ENCODE measurements at places on chromosomes 6 and 20.

DNA sequence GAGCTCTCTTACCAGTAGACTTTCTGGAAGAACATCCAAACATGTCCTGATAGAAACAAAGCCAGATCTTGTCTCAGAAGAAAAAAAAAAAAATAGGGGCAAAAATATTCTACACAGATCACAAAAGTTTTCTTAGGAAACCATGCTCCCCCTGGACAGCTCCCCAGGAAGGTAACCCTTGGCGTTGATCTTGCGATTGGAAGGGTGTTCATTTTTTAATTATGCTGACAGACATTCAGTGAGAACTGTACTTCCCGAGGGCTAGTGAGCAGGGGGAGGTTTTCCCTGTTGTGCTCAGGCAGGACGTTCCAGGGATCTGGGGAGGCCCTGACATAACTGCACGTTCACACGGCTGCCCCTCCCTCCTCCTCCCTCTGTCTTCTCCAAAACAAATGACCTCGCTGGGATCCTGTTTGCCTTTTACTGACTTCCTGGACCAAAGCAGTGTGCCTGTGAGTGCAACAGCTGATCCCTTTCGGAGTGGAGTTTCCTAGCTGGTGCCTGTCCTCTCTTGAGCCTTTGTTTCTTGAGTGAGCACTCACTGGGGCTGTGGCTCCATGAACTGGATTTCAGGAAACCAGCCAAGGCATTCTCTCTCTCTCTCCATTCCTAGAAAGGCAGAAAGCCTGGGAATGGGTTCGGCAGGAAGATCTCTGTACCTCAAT lies 46.7 kb downstream of the MARCKS start:
- DNase-seq = no peak

DNA sequence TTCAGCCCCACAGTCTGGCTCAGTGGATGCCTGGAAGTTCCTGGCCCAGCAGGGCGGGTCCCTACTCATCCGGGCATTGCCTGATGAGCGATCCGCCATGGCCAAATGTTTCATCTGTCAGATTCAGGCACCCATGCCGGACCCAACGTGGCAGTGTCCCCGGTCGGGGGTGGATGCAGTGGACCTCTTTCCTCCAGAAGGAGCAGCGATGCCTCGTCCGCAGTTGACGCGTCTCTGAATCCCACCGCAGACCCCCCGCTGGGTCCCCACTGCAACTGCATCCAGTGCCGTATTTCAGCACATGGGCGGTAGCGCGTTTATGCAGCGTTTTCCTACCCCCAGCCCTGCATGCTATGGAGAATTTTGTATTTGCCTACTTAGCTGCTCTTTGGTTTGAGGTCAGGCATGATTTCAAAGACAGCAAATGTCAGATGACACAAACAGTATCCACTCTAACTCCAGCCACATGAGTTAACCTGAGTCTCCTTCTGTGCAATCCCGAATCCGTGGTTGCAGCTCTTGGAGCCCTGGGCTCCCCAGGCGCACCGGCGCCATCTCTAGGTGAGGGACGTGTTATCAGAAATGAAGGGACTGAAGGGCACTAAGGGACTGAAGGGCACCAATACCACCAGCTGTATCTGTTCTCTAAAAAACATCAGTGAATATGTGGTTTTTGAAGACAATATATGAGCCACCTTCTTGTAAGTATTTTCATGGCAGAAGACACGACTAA lies 72.6 kb upstream of the THBS2 start:
- DNase-seq = peak; percentile 25

DNA sequence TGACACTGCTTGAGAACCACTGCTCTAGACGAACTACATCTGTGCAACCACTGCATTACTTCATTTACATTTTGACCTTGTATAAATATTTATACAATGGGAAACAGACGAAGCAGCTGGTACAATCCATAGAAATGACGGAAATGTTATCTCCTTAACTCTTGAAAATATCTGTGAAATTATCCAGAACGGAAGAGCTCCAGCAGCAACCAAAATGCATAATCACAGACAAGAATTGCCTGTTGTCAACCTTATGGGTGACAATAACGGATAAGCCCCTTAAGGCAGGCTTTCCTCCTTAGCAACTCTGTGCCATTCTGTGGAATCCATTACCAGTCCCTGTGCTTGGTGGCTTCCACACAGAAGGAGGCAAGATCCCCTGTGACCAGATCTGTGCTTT lies 115.4 kb downstream of the DTNBP1 start:
- no peak for DNase-seq

GRCh38 chr6:163243692-163244589 lies 170.6 kb upstream of the QKI start:
- DNase-seq = no peak

DNA sequence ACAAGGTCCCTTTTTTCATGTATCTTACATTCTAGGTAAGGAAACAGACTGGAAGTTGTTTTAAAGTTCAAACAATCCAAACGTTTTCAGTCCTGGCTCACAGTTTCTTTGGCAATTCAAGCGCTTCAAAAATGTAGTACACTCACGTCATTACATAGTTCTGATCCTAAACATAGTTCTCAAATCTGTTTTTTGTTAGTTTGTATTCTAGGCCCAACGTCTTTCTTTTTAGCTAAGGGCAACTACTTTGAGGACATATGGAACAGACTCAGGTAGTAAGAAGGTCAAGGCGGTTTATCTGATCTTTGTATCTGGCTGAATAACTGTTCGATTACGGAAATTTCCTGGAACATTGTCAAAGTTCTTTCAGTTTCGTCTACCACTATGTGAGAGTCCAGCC lies 36.9 kb upstream of the PLCB4 start:
- DNase-seq = no peak

DNA sequence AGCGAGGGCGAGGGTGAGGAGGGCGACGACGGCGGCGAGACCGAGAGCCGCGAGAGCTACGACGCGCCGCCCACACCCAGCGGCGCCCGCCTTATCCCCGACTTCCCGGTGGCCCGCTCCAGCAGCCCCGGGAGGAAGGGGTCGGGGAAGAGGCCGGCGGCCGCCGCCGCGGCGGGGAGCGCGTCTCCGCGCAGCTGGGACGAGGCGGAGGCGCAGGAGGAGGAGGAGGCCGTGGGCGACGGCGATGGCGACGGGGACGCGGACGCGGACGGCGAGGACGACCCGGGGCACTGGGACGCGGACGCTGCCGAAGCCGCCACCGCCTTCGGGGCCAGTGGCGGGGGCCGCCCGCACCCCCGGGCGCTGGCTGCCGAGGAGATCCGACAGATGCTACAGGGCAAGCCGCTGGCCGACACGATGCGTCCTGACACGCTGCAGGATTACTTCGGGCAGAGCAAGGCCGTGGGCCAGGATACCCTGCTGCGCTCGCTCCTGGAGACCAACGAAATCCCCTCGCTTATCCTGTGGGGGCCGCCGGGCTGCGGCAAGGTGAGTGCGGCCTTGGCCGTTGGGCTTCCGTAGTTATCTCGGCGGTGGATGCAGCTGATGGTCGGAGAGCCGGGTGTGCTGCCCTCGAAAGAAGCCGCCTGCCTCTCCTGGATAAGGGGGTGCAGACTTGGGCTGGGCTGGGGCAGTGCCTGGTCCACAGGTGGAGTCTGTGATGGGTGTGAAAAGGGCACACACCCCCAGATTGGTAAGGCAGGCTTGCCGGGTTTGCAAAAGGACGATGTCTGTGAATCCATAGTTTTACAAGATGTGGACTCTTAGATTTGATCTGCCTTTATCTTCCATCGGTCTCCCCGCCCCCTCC lies 938 bp downstream of the WRNIP1 start:
- no peak for DNase-seq

GRCh38 chr6:128882991-128883611 lies at the start of gene LAMA2:
LAMA2 (plus strand) TSS chr6:128883138; CDS start chr6:128883246, 108 bp downstream.
- peak; percentile 65 for DNase-seq

DNA sequence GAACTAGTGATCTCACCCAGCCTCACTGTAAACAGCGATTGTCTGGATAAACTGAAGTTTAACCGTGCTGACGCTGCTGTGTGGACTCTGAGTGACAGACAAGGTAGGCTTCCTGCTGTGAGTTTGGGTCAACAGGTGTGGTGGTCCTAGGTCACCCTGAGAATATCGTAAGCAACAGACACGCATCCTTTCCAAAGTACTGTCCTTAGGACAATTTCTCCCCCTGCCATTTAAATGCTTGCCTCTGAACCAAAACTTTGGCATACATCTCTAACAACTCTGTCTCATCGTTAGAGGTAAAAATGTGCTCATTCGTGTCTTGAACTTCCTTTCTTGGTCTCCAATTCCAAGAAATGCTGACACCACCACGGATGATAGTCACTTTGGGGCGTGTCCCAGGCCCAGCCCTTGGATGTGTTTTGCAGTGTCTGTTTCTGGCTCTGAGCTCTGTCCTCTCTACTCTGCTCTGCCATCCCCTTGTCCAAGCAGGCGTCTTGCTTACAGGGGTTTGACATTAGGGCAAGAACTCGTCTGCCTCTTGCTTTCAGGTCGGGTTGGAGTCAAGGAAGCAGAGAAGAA lies 95.5 kb downstream of the EYA2 start:
- no peak for DNase-seq

- no peak for DNase-seq
These were observed 56.3 kb downstream of the EZR start for GRCh38 chr6:158762787-158763433.

GRCh38 chr20:47586649-47587294 lies 85.1 kb downstream of the NCOA3 start:
- no peak for DNase-seq

- DNase-seq = no peak
These were observed 640.2 kb downstream of the PTPRT start for GRCh38 chr20:42549496-42549895.
